ENCODE measurements at places on chromosomes 11 and 22. TPM values are rescaled to one million over a fixed set of nuclear protein-coding genes. Genes with fewer than 3 reads are reported as not detected.

GRCh38 chr11:123450623-123451022, 20.6 kb downstream of the GRAMD1B start:
- DNase-seq = no peak

- DNase-seq = no peak
Observed at GRCh38 chr22:17999851-18000250, 24.5 kb downstream of the MICAL3 start.

DNA sequence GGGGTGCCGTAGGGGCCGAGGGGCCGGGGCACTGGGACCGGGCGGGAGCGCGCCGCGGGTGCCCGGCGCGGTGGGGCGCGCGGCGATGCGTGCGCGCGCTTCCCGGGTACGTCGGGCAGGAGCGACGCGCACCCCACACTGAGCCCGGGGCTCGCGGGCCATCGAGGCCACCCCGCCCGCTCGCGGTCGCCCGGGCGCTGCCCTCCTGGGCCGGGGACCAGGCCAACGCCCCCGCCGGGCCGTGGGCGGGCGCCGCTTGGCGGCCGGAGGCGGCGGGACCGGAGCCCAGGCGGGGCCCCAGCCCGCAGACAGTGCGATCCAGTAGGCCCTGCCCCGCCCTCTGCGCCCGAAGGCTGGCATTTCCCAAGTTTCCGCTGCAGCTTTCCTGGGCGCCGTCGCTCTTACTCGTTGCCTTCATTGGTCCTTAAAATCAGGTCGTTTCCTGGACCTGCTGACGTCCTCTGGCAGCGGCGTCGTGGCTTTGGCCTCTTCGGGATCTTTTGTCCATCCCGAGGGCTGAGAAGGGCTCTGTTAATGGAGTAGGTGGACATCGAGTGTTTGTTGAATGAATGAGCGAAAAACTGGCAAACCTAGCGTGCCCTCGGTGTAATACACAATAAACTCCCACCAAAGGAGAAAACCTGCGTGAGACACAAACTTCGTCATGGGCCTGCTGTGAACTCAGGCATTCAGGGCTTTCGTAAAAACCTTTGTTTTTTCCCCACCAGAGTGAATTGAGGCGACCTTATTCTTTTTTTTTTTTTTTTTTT, 638 bp downstream of the PARVA start:
- peak; percentile 69 for DNase-seq

DNA sequence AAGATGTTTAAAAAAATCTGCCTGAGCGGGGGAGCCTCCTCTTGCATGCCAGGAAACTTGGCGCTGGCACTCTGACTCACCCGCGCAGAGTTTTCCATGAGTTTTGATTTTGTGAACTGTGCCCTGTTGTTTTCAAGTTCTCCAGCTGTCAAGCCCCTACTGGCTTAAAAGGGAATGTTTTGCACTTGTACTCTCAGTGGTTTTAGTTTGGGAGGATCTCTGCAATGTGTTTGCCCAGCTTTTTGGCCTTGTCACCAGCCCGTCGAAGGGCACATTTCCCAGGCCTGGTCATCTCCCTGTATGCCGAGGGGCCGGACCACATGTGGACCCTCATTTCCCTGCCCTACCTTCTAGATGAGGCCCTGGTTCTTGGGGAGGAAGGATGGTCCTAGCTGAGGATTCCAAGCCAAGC, 12.2 kb downstream of the MRGPRF start:
- DNase-seq = no peak

DNA sequence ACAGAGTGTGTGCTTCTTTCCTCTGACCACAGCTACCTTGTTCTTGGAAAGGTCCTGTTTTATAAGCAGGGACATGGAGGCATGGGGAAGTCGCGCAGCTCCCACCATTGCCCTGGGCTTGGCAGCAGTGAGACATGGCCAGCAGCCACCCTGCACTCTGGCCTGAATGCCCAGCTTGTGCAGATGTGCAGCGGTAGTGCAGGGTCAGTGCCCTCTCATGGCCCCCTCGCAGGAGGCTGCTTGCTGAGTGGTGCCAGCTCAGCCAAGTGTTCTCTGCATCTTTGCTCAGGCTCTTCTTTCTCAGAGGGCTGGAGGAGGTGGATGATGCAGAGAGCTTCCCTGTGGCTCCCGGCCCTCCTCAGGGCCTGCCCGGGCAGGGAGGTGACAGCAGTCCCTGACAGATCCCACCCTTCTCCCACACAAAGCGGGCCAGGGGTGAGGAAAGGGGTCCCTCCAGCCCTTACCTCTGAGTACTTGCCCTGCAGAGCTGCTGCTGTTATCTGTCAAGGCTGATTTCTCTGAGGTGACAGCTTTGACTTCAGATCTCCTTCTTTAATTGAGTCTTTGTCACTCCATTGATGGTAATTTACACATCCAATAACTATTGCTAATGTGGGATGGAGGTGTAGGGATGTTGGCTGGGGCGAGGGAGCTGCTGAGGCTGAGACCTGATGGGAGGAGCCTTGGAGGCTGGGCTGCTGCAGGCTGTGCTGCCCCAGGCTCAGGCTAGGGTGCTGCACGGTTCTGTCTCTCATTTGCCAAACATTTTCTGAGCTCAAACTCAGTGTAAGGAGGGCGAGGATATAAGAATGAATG, 47.4 kb upstream of the B3GAT1 start:
- DNase-seq = no peak

DNA sequence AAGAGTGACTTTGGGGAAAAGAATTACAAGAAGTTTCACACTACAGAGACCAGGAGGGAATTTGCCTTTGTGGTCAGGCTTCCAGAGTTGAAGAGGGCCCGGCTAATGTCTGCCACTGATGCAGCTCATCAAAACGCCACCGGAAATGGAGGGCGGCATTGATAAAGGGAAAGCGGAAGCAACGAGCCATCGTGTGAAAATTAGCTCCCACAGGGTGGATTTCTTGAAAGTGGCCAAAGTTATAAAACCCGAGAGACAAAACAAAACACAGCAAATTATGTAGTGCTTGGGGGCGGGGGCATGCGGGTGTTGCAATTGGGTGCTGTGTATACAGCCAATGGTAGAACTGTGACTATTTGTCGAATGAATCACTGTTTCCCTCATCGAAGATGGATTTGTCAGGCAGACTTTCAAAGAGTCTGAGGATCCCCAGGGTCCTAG, 113.0 kb downstream of the ADAMTS15 start:
- DNase-seq = no peak

DNA sequence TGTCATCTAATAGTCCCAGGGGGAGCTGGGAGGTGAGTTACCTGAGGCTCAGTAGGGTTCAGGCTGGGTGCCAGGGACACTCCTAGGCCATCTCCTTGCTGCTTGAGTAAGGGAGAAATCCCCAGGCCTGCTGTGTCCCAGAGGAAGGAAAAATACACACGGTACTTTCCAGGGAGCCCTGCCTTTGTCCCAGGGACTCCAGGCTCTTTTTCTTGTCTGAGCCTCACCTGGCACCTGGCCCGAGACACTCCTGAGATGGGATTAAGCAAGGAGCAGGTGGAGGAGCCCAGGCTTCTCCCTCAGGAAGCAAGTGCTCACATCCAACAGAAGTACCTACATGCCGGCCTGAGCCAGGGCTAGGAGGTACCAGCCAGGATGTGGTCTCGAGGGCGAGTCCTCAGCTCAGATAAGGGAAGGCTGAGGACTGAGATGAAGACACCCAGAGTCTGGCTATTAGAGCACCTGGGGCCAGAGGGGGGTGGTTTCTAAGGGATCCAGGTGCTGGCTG, 899 bp upstream of the KLHDC7B start:
- no peak for DNase-seq

- no peak for DNase-seq
Observed at GRCh38 chr22:36753916-36754315, 22.0 kb downstream of the IFT27 start.

DNA sequence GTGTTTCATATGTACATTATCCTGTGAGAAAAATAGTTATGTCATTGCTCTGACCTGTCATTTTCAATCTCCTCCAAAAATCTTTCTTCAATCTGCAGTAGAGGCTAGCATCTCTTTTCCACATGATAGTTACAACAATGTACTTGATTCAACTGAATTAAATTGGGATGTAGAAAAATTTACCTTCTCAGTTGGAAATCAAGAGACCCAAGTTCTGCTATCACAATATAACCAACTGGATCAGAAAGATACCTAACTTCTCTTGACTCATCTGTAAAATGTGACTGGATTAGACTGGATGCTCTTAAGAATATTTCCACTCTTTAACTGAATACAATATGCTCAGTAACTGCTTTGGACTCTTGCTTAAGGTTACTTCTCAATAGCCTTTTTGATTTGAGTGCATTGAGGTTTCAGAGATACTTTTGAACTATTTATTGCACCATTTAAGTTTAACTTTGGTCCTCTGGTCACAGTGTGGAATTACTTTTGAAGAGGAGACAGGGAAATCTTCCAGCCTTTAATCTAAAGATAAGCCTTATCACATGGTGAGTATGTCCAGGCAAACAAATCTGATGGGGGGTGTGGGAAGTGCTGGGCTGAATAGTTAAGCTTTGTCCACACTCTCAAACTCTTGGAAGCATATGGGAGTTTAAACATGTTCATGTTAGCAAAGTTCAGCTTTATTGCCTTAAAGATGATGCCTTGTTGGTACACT, 82.3 kb downstream of the YAP1 start:
- DNase-seq = no peak

- no peak for DNase-seq
Observed at GRCh38 chr11:86067009-86067850, 1.7 kb downstream of the PICALM start.

DNA sequence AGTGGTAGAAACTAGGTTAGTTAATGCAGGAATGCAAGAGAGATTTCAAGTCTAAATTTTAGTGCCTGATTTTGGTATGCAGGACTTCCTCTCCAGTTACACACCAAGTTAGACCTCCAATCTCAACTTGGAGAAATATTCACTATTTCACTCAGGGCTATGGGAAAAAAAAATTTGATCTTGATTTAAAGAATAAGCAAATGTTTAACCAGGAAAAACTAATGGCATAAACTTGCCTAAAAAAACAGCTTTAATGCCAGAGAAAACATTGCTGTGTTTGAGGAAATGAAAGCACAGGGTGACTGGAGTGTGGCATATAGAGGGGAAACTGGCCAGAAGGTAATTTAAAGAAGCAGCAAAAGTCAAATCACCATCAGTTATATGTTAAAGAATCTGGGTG, 575.4 kb upstream of the LRRC4C start:
- no peak for DNase-seq

GRCh38 chr22:37180531-37181231, 7.4 kb downstream of the C1QTNF6 start:
- DNase-seq = no peak

DNA sequence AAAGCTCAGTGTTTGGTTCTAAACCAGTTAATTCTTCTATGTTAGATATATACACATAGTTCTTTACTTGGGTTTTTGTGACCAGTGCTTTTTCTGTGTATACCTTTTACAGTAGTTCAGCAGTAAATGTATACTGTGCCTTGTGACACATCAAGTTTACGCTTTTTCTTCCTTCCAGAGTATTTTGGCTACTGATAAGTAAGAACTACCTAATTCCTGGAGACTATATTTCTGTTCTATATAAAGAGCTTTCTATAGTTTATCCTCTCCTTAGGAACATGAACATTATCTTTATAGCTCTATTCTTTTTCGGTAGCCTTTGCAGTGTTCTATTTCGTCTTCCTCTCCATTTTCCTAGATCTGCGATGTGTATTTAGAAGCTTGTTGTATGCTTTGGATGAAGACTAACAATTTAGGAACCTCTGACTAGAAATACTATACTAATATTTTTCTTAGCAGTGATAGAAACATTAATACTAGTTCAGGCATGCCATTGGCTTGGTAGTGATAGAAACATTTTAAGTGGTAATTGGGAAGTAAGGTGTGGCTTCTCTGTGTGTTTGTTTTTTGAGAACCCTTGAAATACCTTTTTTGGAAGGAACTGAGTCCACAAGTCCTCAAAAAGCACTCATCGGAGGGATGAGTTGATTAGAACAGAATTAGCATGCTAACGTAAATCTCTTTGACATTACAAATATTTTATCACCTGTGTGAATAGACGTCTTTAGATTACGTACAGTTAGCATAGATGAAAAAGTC, 74.6 kb downstream of the ARHGEF12 start:
- DNase-seq = no peak

DNA sequence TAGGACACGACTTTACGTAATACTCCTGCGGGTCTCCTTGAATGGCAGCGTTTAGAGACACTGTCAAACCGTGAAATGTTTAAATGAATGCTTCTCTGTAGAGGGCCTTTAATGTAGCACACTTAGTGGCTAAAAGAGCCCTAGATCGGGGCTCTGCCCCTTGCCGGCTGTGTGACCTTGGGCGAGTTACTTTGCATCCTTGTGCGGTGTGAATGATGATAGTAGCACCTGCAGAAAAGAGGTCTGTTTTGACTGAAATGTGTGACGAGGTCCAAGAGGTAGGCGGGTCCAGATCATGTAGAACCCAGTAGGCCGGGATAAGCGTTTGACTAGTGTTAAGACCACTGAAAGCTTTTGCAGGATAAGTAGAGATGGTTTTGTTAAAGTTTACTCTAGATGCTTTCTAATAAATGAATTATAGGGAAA, 866 bp downstream of the MED17 start:
- DNase-seq = no peak

GRCh38 chr11:35104655-35105054, 34.3 kb upstream of the CD44 start:
- no peak for DNase-seq

DNA sequence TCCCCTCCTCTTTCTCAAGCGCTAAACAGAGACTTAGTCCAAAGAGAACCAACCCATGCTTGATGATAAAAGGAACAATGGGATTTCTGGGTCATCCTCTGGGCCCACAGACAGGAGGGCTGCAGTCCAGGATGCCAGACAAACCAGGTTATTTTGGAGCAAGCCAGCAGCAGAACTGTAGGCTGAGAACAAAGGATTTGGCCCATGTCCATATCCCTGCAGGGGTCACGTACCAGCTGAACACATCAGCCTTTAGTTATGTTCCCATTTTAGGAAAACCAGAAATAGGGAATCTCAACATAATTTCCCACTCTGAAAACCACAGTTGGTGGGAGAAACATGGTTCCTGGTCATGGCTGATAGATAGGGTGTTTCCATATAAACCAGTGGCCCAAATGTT, 533.6 kb upstream of the CADM1 start:
- no peak for DNase-seq

- DNase-seq = peak; percentile 48
Observed at GRCh38 chr11:60899046-60899936, 7.1 kb downstream of the PRPF19 start.

GRCh38 chr22:27003297-27003696, 345.9 kb downstream of the MIAT start:
- DNase-seq = no peak

Gene CAPRIN1
- total RNA-seq = 204 TPM

Gene TBX10
- 0.14 TPM for total RNA-seq

Gene LINC01488
- not detected for total RNA-seq

Gene MRGPRE
- total RNA-seq = 0.29 TPM

Gene CHADL
- total RNA-seq = 5.4 TPM

Gene NRXN2
- total RNA-seq = 8.1 TPM

Gene CCDC188
- 0.83 TPM for total RNA-seq

Gene GLYAT
- 0.49 TPM for total RNA-seq

Gene CD6
- 5.3 TPM for total RNA-seq

Gene OR52I1
- not detected for total RNA-seq

Gene DGCR6
- 1.5 TPM for total RNA-seq

Gene PHOX2A
- 0.14 TPM for total RNA-seq

Gene HEPN1
- total RNA-seq = not detected
